ENCODE measurements at places on chromosomes 4 and X.
A peak's percentile ranks its signal among the peaks of the same experiment; 100 is the strongest.

- DNase-seq = no peak
Measured at GRCh38 chr4:3451956-3452355, 10.2 kb downstream of the HGFAC start.

- peak; percentile 1 for DNase-seq
Measured at GRCh38 chrX:1524874-1525582, 12.0 kb downstream of the P2RY8 start.

DNA sequence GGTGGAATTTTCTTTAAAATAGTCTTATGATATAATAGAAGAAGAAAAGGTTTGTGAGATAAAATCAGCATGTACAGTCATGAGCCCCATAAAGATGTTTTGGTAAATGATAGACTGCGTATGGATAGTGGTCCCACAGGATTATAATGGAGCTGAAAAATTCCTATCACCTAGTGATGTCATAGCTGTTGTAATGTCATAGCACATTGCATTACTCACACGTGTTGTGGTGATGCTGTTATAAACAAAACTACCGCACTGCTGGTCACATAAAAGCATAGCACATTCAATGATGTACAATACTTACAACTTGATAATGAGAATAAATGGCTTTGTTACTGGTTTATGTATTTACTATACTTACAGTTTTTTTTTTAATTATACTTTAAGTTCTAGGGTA, 715.2 kb upstream of the HTR2C start:
- no peak for DNase-seq

DNA sequence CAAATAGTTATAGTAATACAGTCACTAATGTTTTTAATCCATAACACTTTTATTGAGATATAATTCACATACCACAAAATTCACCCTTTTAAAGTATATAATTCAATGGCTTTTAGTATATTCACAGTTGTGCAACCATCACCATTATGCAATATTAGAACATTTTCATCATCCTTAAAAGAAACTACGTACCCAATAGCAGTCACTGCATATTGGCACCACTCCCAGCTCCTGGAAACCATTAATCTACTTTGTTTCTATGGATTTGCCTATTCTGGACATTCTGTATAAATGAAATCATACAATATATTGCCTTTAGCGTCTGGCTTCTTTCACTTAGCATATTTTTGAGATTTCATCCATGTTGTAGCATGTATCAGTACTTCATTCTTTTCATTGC, 99.3 kb downstream of the AMMECR1 start:
- DNase-seq = no peak

DNA sequence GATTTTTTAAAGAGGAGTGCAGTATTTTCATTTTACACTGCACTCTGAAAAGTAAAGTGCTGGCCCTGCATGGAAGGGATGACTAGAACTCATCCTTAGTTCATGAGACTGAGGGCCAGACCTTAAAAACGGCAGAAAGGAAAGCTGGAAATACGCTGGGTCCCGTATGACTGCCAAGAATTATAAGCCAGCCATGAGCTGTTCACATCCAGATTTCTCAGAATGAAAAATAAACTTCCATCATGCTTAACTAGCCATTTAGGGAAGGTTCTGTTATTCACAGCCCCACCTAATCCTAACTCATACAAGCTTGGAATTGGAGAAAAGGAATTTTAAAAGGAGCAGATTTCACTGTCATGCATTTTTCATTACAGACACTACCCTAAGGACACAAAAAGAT, 894.4 kb downstream of the FAT4 start:
- no peak for DNase-seq

GRCh38 chr4:7768736-7769135, 170.9 kb downstream of the AFAP1 start:
- DNase-seq = no peak
